Stimulated activated CD8-positive, alpha-beta memory T cell treated with anti-CD3 and anti-CD28 coated beads, Interleukin-7, amount 100 ng/mL, for 1 hour (primary cell): ENCODE measurements at places on chromosomes 3 and 15.

GRCh38 chr15:85749261-85750151 lies 45.2 kb downstream of the KLHL25 start:
- no peak for DNase-seq

GRCh38 chr3:4656626-4657328 lies 163.6 kb downstream of the ITPR1 start:
- DNase-seq, result no peak

DNA sequence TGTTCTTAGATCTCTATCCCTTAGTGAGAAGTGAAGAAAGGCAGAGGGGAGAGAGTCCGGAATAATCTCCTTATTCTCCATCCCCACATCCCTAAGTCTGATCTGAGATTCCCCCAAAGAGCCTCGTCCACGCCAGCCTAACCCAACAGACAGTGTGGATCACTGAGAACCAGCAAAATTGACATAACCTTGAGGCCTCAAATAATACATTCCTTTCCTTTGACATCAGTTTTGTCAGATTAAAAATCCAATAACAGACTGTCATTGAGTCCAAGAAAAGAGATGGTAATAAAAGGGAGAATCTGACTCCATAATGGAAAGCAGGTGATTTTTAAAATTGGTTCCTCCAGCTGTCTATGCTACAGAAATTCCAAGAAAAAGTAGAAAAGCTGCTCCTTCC lies 7.7 kb upstream of the SIAH2 start:
- no peak for DNase-seq

DNA sequence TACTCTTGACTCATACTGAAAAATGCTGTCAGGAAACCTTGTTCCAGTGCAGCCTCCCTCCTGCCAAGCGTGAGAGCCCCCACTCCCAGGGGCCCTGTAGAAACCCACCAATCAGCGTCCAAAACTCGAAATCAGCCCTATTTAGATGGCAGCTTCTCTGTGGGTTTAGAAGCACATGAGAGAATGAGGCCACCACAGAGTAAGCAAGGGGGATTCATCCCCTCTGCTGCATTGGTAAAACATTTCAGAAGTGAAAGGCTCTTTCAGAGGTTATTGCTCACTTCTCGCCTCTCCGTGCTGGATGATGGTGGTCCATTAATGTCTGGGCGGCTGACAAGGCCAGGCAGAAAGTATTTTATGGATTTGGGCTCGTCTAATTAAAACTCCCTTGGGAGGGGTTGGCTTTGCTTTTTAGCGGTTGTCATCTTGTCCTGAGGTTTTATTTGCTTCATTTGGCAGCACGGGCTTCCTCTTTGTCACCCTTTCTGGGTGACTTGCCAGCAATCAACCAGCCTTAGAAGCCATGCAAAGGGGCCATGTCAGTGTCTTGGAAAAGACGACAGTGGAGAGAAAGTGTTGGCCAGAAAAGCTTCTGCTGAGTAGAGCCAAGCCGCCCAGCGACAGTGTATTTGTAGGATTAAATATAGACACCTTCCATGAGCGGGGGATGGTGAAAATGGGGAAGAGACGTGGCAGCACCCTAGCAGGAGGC lies 145.5 kb downstream of the ATP10A start:
- DNase-seq, result no peak

GRCh38 chr3:107356706-107357105 lies 20.5 kb upstream of the CCDC54 start:
- no peak for DNase-seq
